Activated CD8-positive, alpha-beta memory T cell treated with anti-CD3 and anti-CD28 coated beads, Interleukin-2, amount 10 ng/mL, durations not matched to agents 7 days and 5 days (primary cell): ENCODE measurements at places on chromosomes 5 and 9.

DNA sequence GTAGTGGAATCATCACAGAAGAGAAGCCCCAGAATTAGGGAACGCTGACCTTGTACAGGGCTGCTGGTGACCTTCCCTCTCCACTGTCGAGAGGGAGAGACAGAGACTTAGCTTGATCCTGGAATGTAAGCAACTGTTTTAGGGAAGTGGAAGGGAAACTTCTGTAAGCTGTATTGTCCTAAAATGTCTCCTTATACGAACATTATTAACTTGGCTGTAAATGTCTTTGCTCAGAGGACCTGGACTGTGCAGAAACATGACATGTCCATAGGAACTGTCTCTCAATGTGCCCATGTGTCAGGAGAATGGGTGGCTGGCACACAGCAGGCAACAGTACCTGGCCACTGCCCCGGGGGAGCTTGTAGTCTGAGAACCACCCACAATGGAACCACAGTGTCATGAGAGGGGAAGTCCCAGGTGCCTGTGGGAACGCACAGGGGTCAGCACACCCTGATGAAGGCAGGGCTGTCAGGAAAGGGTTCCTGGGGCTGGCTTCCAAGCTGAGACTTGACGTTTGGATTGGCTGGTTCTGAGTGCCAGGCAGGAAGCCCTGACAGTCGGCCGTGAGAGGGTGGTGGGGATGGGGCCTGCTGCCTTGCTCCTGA is 34.0 kb downstream of the DAP start:
- no peak for DNase-seq

GRCh38 chr9:33177639-33178038 is 10.5 kb upstream of the B4GALT1 start:
- no peak for DNase-seq

DNA sequence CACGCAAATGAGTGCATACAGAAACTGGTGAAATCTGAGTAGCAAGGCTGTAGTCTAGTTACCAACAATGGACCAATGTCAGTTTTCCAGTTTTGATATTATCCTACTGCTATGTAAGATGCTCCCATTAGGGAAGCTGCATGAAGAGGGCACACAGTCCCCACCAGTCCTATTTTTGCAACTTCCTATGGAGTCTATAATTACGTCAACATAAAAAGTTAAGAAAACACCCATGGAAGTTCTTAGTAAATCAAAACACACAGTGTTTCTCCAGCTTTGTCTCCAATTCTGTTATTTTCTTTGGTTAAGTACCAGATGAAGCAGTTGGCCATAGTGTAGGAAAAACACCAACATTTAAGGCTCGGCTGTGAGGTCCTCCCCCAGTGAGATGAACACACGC is 58.7 kb downstream of the FAT2 start:
- no peak for DNase-seq

- no peak for DNase-seq
These were observed 384 bp upstream of the MRPS2 start for GRCh38 chr9:135500071-135500524.

DNA sequence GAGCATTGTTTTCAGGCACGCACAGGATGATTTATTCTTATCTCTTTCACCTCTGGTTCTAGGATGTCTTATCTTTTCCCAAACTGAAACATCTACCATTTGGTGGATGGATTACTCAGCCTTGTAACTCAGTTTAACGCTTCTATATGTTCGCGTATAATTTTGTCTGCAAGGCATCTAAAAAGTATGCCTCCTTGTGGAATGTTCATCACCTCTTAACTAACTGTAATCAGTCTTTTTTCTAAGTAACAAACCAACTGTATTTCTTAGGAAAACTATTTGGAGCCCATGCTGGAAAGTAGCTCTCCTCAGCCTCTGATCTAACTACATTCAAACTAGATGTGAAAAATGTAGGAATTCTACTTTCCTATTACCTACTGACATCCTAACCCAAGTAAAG is 11.5 kb upstream of the F2RL2 start:
- DNase-seq = no peak

- DNase-seq = no peak
These were observed 1099.9 kb upstream of the DMAC1 start for GRCh38 chr9:8899511-8899910.

DNA sequence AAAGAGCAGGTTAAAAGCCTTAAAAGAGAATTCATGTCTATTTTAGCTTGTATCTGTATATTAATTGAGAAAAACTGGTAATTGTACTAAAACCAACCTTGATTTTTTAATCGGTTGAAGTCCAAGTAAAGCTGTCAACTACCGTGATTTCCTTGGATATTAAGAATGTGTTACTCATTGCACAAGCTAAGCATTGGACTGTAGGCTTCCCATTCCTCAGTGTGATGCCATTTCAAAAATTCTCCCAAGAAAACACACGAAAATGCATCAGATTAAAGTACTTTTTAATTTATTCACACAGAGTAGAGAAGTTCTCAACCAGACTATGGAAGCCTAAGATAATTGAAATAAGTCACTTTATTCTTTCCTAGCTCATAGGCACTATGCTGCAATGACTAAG is 761.4 kb upstream of the TYRP1 start:
- DNase-seq = no peak

DNA sequence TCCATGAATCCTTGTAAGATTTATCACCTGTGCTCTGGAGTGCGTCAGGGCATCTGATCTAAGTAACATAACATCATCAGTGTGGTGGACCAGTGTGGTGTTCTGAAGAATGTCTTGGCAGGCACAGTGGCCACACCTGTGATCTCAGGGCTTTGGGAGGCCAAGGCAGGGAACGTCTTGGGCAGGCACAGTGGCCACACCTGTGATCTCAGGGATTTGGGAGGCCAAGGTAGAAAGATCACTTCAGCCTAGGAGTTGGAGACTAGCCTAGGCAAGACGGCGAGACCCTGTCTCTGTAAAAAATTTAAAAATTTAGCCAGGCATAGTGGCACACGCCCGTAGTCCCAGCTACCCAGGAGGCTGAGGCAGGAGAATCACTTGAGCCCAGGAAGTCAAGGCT is 185.5 kb downstream of the CACNA1B start:
- no peak for DNase-seq

GRCh38 chr9:104091116-104091515 is 3.0 kb upstream of the SMC2 start:
- DNase-seq = no peak
